Nucleus accumbens (tissue), 56 donors: ENCODE measurements at places on chromosomes 7 and 10.

DNA sequence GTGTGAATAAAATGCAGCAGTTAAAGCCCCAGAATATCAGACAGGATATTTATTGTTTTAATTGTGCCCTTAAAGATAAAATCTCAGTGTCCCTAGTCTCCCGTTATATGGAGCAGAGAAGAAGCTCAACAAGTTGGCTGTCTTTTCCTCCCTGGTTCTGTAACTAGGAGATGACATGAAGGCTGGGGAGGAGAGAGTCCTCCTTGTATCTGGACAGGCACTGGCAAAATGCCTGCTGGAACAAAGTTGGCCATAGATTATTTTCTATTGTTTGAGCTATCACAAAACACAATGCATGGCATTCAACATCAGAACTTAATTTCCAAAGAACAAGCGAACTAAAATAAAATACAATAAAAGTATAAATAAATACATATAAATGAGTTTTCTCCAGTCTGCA is 694.9 kb upstream of the KCND2 start:
- no peak for DNase-seq

DNA sequence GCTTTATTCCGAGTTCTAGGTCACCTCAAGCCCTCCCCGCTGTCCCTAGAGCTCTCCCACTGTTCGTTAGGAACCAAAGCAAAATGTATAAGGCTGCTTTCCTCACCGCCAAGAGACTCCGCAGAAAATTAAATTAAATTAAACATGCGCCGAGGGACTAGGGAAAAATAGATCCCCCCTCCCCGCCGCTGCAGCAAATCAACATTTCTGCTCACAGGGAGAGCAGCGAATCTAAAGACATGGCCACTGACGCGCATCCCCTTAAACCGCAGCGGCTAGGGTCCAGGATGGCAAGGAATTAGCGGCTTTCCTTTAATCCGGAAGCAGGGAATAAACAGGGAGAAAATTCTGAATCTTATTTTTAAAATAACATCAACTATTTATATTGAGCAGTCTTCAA is 7.6 kb downstream of the SP8 start:
- no peak for DNase-seq

DNA sequence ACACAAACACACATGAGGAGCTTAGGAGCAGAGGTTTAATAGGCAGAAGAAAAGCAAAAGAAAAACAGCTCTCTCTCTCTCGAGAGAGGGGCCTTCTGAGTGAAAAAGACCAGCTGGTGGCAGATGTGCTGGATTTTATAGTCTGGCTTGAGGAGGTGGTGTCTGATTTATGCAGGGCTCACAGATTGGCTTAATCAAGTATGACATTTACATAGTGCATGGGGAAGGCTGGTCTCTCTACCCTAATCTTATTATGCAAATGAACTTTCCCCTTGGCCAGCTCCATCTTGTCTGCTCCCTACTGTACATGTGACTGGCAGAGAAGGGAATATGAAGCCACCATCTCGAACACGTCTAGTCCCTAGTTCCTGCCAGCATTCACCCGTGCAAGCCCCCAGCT is 219.5 kb upstream of the ZNF804B start:
- no peak for DNase-seq

- no peak for DNase-seq
These were observed 18.4 kb upstream of the BET1 start for GRCh38 chr7:94022550-94022949.

DNA sequence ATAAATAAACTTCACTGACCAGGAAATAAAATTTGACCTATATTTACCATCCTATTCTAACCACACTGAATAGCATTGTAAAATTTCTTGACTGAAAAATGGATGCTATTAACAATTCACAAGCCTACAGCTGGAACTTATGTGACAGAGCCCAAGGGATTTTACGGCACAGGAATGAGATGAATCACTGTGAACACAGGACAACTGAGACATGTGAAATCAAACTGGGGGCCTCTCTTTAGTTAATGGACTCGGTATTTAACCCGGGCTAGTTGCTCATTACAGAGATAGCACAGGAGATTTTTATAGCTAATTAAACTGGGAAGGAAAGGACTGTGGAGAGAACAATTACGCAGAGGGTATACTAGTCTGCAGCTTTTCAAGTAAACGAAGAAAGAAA is 100.6 kb downstream of the MICU1 start:
- no peak for DNase-seq

DNA sequence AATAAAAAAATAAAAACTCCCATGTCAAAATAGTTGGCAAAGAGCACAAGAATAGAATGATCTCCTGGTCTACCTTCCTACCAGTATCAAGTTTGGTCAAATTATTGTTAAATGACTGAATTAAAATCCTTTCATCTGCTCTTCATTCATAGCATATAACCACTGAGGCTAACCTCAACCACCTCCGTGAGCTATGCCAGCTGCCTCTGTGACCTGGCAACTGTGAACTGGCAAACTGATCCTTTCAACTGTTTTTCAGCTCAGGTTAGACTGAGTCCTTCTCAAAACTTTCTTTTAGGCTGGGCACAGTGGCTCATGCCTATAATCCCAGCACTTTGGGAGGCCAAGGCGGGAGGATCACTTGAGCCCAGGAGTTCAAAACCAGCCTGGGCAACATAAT is 36.1 kb downstream of the NUDCD3 start:
- no peak for DNase-seq

DNA sequence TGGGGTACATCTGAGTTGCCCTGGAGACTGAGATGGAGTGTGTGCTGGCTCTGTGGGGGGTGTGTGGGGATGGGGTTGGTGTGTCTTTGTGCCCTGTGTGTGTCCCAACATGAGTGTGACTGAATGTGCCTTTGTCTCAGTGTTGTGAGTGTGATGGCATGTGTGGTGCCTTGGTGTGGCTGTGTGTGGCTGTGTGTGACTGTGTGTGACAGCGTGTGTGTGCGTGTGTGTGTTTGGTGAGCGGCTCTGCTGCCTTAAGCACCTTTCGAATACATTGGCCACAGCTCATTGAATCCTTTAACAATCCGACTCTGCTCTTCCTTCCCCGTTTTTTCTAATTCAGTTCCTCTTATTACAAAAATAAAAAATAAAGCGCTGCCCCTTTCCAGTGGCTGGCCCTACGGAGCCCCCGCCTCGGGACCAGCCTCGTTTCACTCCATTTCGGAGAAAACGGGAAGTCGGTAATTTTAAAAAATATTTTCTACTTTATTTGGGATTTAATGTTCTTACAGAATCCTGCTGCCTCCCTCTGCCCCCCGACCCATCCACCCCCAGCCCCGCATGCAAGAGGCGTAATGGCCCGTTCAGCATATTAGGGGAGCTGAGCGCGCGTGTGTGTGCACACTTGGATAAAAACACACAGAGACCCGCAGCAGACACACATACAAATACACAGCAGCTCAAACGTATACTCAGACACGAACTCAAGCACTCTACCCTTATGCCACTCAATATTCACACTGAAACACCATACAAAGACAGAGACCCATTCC is 35.5 kb downstream of the HIF1AN start:
- DNase-seq: no peak

DNA sequence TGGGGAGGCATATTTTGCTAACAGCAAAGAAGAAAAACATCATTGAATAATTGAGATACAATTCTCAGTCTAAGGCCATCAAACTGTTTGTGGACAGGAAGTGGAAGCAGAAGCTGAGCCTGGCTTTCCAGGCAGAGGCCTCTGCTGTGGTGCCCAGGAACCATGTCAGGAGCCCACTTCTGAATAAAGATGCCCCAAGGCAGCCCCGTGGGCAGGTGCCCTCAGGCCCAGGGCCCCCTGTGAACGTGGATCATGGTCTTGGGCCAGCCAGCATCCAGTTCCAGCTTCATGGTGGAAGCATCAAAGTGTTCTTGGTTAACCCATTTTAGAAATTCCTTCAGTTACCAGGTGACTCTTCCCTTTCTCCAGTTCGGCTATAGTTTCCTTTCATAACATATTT is 346.8 kb downstream of the PTPRN2 start:
- DNase-seq: no peak

DNA sequence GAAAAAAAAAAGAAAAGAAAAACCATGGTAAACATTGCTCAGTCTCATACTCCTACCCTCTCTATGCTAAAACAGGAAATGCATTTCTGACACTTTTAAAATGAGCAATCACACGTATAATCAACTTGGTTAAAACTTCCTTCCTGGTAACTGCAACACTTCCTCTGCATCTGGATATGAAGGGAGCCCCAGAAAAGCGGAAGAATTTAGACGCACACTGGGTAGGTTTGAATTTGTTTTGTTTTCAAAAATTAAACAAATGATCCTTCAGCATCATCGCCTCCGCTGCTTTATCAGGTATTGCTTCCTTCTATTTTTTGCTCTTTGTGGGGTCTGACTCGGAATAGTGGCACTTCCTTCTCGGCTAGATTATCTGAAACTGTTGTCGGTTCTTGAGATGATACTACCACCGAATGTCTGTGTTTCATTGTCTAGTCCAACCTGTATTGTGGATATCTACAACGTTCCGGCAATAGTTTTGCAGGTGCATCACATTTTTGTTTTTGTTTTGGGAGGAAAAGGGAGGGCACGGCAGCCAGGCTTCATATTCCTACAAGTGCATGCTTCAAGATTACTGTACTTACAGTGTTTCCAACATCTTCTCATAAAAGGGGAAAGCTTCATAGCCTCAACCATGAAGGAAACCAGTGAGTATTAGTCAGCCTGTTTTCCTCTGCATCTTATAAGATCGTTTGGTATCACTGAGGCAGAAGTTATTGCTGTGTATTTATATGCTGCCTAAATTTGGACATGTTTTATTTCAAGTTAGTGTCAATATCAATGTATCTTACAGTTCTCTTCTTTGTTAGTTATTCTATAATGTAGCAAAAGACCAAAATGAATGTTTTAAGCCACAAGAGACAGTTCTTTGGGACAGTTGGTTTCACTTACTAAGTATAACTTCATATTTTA is at the start of gene PIK3CG:
TSS of gene PIK3CG (plus strand) at position 153 of the 912 bp plus-strand sequence. CDS start 2,280 bp downstream, outside the sequence.
- DNase-seq: no peak

DNA sequence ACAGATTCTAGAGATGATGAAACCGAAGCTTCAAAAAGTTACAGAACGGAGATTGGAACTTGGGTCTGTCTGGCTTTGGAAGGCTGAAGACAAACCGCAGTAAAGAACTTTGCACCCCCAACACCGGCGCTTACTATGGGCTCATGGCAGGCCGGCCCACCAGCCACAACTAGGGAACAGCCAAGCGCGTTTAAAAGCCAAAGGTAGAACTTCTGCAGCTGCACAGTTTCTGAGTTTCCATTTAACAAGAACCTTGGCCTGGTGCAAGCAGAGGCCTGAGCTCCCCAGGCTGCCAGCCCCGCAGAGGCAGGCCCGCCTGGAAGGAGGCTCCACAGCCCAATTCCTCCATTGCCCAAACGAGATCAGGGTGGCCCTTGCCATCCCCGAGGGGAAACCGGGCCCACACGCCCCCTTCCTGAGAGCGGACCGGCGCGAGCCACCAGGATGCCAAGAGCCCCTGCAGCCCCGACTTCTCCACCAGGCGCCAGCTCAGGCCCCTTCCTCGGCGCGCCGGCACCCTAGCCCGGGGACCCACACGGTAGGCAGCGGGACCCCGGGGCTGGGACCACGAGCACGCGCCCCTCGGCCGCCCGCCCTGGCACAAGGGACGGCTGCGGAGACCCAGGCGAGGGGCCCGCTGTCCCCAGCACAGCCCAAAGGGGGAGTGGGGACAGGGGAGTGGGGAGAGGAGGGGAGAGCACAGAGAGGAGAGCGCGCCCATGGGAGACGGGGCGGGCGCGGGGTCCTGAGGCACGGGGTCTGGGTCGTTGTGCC is 566 bp downstream of the MAD1L1 start:
- DNase-seq: no peak

- no peak for DNase-seq
These were observed 5.8 kb upstream of the GFRA1 start for GRCh38 chr10:116278846-116279245.

DNA sequence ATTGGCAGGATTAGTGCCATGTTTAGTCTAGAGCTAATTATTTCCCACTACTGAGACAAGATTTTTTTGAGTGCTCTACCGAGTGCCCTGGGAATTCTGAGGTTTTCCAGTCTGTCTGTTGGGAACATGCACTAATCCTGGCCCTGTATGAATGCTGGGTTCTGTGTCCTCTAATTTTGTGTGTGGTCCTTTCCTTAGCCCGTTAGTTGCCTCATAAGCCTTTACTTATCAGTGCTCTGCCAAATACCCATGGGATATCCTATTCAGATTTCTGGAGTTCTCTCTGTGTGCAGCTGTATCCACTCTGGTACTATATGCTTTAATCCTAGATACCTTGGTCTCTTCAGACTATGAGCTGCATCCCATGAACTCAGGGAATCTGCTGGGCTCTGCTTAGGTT is 13.1 kb downstream of the CSGALNACT2 start:
- no peak for DNase-seq

- DNase-seq: no peak
These were observed 11.3 kb downstream of the CRYGN start for GRCh38 chr7:151428378-151429236.

- DNase-seq: no peak
These were observed 93.0 kb upstream of the NPS start for GRCh38 chr10:127456122-127456521.

GRCh38 chr7:8418629-8419245 is 14.7 kb upstream of the NXPH1 start:
- DNase-seq: peak; percentile 39

DNA sequence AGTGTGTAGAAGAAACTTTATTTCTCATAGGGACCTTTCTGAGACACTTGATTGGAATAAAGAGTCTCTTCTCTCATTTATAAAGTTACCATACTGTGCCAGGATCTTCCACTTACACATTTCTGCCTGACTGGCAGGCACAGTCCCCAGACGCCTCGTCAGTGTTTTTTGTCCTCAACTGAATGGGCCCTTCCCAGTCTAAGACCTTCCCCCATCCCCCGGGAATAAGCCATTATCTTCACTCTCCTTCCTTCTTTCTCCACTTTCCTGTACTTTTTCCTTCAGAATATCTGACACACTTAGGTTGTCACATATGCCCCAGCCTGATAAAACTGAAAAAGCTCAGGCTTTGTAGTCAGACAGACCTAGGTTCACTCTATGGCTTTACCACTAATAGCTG is 35.3 kb upstream of the KCNIP2 start:
- DNase-seq: peak; percentile 5

DNA sequence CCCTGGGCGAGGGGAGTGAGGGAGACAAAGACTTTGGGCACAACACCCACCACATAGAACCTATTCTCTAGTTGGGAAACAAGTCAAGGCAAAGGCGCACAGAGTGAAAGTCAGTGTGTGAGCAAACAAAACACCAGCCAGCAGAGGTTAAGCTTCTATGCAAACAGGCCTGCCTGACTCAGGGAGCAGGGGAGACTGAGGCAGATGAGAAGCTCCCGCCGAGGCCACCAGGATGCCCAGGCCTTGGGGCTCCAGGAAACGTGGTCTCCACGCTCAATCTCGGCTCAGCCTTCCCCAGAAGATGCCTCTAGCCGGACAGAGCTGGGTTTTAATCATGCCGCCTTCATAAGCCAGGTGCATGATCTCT is 74.1 kb upstream of the KCNMA1 start:
- no peak for DNase-seq
